Spleen (tissue), 13 donors: ENCODE measurements at places on chromosomes 6 and 20.
A peak's percentile ranks its signal among the peaks of the same experiment; 100 is the strongest.

- DNase-seq: peak; percentile 96
These were observed 30.6 kb downstream of the COL11A2 start for GRCh38 chr6:33161354-33162331.

DNA sequence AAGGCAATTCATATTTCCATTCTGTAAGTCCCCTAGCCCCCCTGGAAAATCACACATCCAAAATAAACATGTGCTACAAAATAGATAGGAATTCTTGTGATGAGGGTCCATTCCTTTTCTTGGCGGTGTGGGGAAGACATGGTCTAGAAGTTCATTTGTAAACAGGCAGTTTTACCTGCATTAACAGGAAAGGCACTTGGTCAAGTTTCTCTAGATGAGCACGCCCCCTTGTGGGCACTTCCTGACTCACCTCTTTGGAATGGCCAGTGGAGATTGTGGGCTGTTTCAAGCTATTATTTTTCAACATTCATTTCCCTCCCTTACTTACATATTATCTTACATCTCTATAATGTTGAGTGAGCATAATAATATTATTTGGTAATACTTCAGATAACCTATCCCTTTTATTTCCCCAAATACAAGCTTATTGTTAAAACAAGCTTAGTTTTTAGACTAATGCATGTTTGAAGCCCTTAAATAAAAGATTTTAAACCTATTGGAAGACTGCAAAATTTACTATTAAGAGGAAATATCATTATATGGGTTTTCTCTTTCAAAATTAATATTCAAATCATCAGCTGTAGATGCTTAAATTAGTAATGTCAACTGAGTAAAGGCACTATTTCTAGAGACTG lies 92.1 kb downstream of the TASP1 start:
- peak; percentile 86 for DNase-seq

- no peak for DNase-seq
These were observed 10.6 kb upstream of the SAMD3 start for GRCh38 chr6:130233330-130233729.

- no peak for DNase-seq
These were observed 1142.8 kb upstream of the EYS start for GRCh38 chr6:66849843-66850242.

DNA sequence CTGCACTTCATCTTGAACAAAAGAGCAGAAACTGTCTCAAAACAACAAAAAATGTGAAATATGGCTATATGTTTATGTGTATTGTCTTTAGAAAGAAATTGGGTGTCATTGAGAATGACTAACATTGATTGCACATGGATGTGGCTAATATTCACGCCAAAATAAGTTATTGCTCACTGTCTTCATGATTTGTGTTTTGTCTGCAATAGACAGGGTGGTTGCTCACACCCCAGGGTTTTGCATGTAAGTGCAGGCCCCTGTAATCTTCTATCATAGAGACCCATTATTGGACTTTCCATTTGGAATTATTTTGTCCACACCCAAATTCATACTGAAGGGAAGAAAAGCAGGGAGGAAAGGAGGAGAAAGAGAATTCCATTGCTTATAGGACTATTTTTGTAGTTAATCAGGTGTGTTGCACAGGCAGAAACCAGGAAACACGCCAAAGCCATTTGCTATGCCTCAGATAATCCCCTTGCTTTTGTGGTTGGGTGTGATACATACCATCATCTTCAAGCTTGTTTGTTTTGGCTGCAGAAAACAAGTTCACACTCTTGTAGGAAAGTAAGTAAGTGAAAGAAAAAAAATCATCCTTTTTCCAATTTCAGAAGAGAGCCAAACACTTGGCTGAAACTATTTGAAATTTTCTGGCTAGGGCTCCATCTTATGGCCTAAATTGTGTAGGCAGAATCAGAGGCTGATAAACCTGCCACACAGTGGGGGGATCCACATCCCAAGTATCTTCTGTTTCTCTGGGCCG lies 214.1 kb downstream of the COL12A1 start:
- no peak for DNase-seq

GRCh38 chr6:105184921-105185320 lies 5.1 kb upstream of the POPDC3 start:
- DNase-seq: no peak

- DNase-seq: no peak
These were observed 36.7 kb upstream of the CHD6 start for GRCh38 chr20:41654884-41655283.

DNA sequence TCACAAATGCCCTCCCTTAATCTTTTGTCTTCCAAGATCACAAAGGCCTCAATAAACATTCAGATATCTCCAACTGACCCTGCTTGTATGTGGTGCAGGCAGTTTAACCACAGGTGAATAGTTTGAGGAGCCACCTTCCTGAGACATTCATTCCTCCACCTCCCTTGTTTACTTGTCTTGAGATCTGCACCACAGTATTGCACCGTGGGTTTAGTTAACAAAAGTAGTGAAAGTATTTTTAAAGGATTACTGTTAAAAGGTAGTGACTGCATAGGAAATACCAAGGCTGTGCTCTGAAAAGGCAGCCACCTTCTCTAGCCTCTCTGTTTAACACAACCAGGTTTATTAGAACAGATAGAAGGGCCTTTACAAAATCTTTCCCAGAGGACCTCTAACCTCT lies 46.5 kb downstream of the SESN1 start:
- no peak for DNase-seq

- DNase-seq: no peak
These were observed 21.3 kb downstream of the MAN1A1 start for GRCh38 chr6:119328254-119328653.

DNA sequence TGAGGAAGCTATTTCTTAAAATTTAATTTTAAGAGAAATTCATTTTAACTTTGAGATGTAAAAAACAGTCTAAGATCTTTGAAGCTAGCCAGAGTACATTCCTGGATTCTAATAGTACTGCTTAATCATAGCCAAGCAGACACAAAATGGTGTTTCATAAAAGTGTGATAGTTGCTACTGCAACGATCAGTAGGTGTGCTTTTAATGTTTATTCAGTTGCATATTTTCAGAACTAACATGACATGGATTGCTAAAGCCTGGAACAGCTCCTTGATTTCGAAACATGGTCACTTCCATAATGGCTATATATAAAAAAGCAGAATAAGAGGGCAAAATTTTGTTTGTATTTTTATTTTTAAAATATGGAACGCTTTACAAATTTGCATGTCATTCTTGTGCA lies 35.5 kb downstream of the SESN1 start:
- no peak for DNase-seq

DNA sequence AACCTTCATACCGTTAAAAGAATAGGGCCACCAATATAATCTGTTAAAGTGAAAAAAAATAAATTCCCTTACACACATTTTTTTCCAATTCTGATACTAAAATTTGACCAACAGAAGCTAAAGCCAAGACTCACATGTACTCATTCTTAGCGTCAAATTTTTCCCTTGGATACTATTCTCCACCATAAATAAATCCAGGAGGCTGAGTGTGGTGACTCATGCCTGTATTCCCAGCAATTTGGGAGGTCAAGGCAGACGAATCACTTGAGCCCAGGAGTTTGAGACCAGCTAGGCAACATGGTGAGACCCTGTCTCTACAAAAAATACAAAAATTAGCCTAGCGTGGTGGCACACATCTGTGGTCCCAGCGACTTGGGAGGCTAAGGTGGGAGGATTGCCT lies 43.9 kb downstream of the SCML4 start:
- DNase-seq: no peak

DNA sequence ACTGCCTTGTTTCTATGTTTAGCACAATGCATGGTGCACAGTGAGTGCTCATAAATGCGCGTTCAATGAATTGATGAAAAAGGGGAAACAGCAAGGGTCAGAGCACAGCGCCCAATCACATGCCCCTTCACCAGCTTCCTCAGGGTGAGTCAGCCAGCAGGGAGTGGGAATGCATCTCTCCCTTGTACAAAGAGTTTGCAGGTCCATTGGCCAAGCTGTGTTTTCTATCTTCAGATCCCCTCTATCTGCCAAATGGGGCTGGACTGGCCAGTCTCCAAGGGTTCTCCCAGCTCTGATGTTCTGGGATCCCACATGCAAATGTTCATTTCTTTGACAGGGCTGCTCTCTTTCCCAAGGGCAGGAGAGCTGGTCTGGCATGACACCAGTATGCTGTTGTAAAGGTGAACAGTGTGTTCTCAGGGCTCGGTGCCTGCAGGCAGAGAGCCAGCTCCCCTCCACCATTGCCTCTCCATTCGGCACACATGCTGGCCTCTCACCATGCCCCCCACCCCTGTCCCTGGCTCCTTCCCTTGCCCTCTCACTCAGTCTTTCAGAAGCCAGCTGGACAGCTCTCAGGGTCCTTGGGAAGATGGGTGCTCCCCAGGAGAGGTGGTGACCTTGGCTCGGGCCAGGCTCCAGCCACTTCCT lies 25.0 kb downstream of the ANGPT4 start:
- peak; percentile 52 for DNase-seq

DNA sequence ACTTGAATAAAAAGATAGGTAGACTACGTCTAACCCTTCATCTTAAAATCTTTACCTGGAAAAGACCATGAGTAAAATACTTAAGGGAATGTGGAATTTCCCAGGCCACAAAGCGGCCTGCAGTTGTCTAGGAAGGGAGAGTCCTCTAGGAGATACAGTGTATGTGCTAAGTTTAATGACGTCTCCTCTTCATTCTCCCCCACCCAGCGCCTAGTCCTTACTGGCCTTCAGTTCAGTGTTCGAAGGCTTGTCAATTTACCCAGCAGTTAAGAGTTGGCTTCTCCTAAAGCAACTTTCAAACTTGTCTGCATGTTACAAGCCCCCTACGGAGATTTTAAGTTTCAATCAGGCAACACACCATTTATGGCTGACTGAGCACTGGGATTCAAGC lies 35.2 kb downstream of the HFE start:
- no peak for DNase-seq

DNA sequence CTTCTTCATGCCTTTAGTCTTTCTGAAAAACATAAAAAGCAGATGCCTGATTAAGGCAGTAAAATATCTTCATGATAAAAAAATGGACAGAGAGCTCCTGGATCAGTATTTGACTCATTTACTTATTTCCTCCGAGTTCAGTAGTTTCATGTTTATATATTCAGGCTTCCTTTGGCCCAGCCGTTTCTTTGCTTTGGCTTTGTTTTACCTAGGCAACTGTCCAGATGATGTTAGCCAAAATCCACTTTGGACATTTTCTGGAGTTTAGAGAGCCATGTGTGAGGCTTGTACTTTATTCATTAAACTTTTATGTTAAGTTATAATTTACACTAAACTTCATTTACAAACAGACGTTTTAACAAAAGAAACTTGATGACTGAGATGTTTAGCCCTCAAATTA lies 307.1 kb upstream of the RSPO3 start:
- no peak for DNase-seq

DNA sequence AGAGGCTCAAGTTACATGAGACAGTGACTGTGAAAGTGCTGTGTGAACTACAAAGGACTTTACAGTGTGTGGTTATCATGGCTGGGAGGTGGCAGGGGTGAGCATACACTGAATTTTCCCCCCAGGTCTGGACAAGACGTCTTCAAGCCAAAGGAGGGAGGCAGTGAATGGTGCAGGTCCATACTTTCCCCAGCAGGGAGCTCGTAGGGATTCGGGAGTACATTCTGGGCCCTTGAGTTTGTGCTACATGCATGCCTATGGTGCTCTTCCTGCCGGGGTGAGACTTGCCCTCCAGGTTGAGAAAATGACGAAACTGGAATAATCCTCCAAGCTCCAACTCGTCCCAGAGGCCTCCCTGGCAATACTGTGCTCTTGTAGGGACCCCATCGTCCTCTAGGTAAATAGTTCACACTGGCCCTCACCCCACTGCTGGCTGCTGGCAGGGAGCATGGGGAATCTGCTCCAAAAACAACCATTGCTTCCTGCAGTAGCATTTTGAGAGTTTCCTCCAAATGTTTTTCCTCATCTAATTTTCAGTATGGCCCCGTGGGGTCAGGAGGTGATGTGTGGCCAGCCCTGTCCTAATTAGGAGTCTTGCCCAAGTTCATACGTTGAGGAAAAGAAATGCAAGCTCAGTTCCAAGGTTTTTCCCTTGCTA lies 57.6 kb downstream of the ZNF831 start:
- DNase-seq: no peak

DNA sequence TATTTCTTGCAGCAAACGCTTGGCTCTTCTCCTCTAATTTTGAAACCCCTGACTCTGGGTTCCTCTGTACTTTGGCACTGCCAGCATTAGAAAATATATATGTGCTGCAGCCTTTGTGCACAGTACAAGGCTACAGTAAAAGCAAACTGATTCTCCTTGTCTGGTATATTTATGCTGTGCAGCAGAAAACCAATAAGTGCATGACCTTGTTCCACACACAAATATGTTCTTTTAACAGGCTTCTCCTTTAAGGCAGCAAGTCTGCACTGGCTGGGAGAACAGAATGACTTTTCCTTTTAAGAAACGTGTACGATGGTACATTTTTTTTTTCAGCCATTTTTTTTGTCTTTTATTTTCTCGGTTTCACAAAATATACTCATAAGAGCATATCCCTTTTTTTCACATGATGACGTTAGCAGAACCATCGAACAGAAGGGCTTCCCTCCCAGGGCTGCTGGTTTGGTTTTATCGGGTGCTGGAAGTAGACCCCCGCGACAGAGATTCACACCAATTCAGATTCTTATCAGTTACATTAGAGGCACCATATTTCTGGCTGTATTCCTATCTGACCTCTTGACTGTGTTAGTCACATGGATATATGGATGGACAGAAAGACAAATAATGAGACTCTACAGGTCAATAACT lies 129.9 kb upstream of the ARID1B start:
- no peak for DNase-seq

DNA sequence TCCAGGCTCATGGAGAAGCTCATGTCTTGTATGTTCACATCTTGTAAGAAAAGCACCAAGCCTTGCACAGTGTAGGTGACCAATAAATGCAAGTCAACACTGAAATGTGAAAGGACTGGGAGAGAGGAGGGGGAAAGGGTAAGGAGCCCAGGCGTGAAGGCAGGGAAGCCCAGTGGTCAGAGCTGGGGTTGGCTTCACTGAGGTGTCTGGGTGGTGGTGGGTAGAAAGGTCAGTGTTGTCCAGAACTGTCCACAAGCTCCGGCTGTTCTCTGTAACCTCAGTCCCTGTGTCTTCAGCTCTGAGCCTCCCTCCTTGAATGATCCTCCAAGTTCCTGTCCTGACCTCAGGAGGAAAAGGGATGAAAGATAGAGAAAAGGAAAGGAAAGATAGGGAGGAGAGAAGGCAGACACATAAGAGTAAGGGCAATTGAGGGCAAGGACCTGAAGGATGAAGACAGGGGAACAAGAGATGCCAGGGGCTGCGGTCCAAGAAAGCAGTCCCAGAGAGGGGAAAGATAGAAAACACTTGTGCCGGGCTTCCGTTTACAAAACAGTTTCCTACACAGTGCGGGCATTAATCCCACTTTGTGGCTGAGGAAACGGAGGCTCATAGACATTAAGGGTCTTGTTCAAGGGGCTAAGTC lies 2.4 kb upstream of the TNXB start:
- DNase-seq: no peak

GRCh38 chr20:15637950-15638754 lies 935.1 kb downstream of the KIF16B start:
- DNase-seq: no peak

- DNase-seq: no peak
These were observed 38.0 kb downstream of the PKHD1 start for GRCh38 chr6:52049252-52050050.
